ENCODE measurements at places on chromosomes 3 and 15.

- peak; percentile 59 for DNase-seq
Measured at GRCh38 chr3:72997421-72997961, 880 bp downstream of the PPP4R2 start.

DNA sequence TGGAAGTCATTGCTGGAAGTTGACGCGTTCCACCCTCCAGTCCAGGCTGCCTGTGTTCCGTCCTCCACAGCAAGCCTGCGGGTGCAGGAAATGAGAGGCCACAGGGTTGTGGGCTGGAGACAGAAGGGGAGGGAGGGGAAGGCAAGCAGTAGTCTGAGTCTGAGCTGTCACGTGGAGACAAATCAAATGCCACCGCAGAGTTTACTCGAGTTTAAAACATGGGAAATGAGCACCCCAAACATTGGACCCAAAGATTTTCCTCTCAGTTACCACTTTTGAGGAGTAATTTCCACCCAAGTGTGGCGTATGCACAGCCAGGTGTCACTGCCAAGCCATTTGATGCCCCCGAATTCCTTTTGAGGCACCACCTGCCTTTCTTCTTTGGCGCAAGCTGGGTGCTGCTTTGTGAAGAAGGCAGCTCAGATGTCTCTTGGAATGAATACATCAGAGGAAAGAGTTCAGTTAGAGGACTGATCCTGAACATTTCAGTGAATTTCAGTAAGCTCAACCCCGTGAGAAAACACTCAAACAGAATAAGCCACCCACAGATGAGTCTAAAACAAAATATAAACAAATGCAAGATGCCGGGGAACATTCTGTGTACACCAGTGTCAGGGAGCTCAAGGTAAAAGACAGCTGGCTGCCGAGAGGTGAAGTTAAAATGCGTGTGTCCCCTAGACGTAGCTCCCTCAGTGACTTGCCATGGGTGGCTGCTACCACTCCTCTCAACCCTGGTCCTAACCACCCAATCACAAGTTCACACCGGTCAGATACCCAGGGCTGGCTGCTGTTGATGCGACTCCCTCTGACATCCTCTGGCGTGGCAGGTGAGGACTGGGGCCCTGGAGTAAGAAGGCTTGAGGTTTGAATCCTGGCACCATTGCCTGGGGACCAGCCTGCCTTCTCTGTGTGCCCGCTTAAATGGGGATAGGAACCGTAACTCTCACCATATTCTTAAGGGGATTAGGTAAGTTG, 203.8 kb downstream of the UACA start:
- no peak for DNase-seq

DNA sequence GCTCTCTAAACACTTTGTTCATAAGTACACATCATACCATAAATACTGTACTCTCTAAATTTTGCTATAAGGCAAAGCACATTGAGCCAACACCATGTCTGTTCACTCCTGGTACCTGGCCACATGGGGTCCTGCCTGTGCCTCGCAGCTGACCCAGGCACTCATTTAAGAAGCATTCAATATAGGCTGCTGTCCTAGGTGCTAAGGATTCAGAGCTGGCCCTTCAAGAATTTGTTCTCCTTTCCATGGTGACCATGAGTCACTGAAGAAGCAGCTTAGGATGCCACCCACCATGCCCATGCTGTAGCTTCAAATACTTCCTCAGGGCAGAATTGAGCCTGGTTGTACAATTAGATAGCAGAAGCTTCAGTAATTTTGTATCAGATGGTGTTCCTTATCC, 119.2 kb upstream of the ZBED2 start:
- DNase-seq: no peak

- DNase-seq: no peak
Measured at GRCh38 chr15:36961956-36962355, 138.4 kb downstream of the MEIS2 start.

GRCh38 chr3:82004266-82004665, 242.8 kb upstream of the GBE1 start:
- no peak for DNase-seq

- DNase-seq: peak; percentile 90
Measured at GRCh38 chr3:184338511-184338945, 1.1 kb downstream of the FAM131A start.

DNA sequence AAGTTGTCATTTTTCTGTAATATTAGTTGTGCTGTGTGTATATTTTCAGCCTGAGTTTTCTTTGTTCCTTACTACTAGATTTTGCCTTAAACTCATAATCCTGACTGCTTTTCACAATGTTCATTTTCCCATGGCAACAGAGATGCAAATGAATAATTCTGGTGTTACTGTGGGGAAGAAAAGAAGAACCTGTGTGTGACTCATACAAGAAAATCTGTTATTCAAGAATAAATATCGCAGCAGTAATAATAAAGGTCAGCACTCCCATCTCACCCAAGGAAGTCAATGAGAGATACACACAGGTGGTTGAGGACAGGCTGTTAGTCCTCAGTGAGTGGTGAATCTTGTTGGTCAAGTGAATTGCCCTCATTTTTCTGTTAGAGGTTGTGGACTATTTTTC, 656.6 kb upstream of the NAALADL2 start:
- no peak for DNase-seq

GRCh38 chr3:11128682-11129632, 25.3 kb upstream of the HRH1 start:
- DNase-seq: no peak

- no peak for DNase-seq
Measured at GRCh38 chr3:178551916-178552321, 15.7 kb downstream of the KCNMB2 start.

DNA sequence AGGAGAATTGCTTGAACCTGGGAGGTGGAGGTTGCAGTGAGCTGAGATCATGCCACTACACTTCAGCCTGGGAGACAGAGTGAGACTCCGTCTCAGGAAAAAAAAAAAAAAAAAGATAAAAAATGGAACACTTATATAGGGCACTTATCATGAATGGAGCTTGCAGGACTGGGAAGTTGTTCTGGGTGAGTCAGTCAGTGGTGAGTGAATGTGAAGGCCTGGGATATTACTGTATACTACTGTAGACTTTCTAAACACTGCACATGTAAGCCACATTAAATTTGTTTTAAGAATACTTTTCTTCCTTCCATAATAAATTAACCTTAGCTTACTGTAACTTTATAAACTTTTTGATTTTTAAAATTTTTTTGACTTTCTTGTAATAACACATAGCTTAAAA, 59.8 kb downstream of the SFMBT1 start:
- DNase-seq: no peak

DNA sequence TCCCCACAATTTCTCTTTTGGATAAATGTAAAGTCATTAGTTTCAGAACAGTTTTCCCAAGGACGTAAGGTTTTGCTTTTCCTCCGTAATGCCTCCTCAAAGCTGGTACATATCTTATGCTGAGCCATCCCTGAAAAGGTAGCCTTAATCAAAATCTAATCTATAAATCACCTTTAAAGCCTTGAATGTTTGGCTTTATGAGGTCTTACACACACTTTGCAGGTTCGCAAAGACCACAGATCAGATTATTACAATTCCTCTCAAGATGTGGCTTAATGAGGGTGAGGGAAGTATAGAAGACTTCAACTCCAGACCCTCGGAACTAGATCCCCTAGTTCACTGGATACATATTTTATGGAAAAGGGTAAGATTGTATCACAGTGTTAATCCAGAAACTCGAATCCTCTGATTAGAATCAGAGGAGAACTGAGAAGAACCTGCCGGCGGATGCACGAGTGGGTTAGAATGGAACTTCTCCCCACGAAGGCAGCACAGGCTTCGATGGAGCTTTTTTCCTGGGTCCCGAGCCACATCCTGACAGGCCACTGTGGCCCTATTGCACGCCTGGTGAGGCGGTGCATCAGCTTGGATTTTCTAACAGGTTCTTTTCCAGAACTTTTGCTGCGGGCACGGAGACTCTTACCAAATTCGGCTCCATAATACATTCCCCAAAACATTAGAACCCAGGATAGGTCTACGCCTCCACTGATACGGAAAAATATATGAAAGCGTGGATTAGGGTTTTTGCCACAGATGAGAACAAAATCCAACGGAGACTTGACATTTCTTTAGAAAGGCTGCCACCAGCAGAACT, 1.2 kb downstream of the CTXND1 start:
- DNase-seq: no peak

DNA sequence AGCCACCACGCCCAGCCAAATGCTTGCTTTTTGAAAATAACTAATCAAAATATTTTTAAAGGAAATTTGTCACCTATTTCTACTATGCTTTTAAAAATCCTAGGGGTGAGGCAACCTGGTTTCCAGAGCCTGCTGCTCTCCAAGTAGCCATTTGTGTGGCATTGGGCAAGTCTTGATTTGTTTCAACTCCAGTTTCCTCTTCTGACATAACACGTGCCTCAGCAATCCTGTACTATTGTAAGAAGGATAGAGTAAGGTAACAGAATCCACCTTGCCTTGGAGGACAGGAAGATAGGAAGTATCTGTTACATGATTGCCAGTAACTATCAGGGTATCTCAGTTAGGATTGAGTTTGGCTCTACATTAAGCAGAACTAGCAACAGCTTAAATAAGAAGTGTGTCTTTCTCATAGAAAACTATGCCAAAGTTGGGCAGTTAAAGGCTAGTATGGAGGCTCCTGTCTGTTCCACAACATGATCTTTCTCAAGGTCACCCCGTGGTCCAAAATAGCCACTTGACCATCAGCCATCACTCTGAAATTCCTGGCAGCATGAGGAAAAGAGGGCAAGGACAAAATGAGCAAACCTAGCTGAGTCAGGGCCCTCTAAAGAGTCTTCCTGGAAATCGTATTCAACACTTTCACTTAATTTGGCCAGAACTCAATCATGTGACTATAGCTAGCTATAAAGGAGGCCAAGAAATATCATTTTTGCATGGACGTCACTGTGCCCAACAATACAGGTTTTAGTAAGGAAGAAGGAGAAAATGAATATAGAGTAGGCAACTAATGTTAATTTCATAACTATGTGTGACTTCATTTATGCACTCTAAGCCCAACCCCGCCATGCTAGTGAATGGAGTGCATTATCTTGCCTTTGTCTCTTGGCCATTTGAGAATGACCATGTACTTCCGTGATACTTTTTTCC, 66.1 kb downstream of the HMG20A start:
- no peak for DNase-seq

DNA sequence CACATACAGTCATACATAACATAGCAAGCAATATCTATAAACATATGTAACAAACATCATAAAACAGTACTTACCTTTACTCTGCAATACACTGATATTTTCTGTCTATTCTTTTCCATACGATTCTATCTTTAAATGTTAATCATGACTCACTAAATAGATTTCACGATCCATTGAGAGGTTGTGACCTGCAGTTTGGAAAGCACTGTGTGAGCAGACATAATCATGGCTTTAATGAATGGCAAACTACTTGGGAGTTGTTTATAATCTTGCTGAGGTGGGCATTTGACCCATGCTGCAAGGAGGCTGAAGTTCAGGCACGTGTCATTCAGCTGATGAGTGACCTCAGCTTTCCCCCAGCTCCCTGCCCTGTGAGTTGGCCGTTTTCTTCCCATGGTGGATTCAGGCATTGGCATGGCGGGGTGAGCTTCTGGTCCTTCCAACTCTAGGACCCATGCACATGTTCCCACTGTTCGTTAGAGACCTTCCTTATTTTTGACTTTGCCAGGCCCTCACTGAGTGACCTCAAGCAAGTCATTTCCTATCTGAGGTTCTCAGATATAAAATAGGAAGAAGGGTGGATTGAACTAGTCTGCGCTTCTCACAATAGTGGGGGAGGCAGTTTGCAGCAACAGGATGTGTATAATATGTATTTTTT, 41.7 kb downstream of the PAQR5 start:
- no peak for DNase-seq

- no peak for DNase-seq
Measured at GRCh38 chr3:95994338-95994737, 820.1 kb upstream of the EPHA6 start.

DNA sequence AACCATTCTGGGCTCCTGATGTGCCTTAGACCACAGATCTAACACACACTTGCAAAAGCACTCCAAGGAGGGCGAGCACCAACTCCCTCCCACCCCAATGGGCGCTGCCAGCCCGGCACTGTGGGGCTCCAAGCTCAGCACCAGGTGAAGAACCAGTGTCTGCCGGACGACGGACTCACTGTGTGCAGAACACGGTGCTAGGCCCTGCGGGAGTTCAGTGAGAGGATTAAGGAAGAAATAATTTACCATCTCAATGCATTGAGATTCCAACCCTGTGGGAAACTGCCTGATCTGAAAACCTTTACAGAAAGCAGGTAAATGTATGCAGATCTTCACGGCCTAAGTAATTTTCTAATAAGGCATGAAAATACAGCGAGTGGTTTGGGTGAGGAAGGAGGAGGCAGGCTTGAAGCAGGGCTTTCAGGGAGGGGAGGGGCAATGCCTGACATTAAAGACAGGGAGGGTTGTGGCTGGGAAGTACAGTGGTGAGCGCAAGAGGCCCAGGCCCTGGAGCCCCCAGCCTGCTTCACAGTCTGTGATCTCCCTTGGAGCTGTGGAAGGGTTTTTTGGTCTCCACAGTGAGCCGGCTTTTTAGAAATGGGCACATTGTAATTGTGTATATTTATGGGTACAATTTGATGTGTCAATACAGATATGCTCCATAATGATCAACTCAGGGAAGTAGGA, 35.6 kb upstream of the CHRNB4 start:
- DNase-seq: no peak

DNA sequence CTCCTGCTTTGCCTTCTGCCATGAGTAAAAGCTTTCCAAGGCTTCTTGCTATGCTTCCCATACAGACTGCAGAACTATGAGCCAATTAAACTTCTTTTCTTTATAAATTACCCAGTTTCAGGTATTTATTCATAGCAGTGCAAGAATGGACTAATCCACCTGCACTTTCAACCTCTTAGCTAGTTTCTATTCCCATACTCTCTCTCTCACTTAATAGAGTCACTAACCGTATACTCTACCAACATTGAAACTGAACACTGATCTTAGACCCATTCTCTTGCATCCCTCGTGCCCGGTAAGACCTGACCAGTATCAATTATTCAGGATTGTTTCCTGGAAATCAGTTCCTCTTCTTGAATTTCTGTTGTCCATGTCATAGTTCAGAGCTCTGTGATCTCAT, 92.7 kb upstream of the TMC3 start:
- DNase-seq: no peak

DNA sequence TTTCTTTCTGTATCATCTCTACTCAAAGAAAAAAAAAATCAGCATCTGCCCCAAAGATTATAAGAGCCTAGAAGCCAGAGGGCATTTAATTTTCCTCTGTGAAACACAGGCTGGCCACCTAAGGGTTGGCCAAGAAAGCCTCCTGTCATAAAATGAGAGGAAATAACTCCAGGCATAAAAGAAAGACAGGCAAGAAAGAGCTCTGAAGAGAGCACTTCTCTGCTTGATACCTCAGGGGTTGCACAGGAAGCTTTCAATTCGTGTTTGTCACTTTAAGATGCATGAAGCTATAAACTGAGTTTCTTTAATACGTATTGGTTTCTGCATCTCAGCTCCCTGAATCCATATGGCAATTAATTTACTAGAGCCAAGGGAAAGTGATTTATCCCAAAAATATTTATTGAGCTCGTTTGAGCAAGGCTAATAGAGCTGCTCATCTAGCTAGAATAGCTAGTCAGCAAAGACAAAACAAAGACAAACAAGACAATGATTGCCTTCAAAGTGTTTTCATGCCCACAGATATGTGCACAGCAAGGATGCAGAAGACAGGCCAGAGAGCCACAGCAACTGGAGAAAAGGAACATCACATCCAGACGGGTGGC, 35.5 kb downstream of the ATP8B4 start:
- no peak for DNase-seq

- no peak for DNase-seq
Measured at GRCh38 chr3:32117320-32117719, 10.9 kb downstream of the GPD1L start.

Measured in muscle of arm (tissue), 14 donors.